ENCODE measurements at places on chromosomes 3 and 15.

DNA sequence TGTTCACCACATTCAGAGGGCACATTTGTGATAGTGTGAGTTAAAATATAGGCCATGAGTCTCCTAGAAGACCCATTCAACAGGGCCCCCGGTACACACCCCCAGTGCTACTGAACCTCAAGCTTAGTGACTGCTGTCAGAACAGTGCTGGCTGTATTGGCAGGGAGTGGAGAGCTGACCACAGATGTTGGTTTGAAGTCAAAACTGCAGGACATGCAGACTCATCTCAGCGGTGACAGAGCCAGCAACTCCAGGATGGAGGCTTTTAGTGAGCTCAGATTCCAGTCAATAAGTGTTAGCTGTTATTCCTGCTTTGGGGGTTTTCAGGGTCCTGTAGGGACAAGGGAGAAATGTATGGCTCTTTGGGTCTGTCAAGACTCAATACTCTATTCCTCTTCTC is 29.1 kb downstream of the PRR20G start:
- no peak for DNase-seq

DNA sequence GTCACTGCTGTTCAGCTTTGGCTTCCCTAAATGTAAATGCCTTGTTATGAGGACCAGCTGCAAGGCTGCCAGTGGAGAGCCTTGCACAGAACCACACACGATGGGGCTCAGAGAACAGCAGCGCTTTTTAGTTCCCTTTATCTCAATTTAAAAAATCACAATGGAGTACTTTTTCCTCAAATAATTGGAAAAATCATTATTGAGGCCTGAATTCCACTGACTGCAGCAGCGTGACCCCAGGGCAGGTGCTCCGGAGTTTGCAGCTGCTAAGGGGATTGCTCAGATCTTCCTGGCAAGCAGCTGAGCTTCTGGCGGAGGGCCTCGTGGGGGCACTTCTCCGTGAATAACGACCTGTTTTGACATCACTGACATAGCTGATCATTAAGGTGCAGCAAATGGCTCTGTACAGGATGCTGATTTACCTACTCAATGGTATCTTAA is 245.6 kb upstream of the TRIM42 start:
- no peak for DNase-seq

- no peak for DNase-seq
Observed at GRCh38 chr15:74460298-74460697, 662 bp downstream of the UBL7 start.

- no peak for DNase-seq
Observed at GRCh38 chr15:90711418-90711824, 5.7 kb upstream of the BLM start.

DNA sequence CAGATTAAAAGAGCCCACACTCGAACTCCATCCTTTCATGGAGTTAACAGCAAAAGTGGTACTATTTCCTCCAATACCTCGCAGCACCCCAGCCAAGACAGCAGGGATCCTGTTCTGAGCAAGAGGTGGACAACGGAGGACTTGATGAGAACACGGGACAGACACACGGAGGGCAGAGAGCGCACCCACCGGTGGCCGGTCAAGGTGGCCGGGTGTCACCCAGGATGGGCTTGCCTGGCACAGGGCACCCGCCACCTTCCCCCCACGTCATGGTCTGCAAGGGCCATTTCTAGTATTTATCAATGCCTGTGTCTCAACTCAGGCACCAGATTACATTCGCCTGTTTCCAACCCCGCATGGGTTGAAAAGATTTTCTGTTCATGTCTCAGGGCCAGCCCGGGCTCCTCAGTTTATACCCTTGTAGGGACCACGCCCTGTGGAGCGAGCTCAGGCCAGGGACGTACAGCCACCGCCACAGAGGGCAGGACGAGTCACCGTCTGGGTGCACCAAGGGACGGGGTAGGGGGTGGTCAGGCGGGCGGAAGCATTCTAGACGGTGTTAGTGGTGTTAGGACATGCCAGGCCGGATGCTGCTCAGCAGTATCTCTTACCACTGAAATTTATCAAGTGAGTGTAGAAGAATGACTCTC is 64.2 kb downstream of the CYFIP1 start:
- no peak for DNase-seq

GRCh38 chr3:191500892-191501291 is 39.9 kb downstream of the PYDC2 start:
- no peak for DNase-seq

DNA sequence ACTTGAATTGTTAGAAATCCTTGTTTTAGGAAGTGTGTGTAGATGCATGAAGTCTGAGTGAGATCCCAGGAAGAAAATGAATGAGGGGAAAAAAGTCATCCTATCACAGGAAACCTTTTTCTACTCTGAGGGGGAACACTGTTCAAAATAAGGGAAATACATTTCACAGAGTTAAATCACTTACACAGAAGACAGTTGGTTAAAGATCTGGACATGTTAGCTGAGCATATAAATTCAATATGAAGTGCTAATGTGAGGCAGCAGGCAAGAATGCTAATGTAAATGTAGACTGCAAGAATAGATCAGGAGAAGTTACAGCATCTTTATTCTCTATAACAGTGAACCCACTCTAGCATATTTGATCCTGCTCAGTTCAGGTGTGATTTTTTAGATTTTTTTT is 2.6 kb downstream of the TBCCD1 start:
- no peak for DNase-seq

GRCh38 chr3:191123946-191124345 is 75.1 kb upstream of the OSTN start:
- DNase-seq: no peak

DNA sequence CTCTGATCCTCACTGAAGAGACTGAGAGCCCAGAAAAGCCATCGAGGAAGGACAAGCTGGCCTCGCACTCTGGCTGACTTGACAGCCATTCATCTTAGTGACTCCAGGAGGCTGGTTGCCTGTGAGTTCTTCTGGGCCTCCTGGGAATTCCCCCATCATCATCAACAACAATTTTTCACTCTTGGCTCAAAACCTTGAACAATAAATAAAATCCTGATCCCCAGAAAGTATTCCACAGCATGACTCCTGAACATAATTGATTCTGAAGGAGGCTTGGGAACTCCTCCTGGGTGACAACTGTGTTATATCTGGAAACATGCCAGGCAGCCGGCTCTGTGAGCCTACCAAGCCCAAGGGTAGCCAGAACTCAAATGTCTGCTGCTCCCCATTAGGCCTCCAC is 188.6 kb downstream of the SHQ1 start:
- no peak for DNase-seq

GRCh38 chr3:150739200-150739863 is 23.6 kb downstream of the SIAH2 start:
- no peak for DNase-seq

DNA sequence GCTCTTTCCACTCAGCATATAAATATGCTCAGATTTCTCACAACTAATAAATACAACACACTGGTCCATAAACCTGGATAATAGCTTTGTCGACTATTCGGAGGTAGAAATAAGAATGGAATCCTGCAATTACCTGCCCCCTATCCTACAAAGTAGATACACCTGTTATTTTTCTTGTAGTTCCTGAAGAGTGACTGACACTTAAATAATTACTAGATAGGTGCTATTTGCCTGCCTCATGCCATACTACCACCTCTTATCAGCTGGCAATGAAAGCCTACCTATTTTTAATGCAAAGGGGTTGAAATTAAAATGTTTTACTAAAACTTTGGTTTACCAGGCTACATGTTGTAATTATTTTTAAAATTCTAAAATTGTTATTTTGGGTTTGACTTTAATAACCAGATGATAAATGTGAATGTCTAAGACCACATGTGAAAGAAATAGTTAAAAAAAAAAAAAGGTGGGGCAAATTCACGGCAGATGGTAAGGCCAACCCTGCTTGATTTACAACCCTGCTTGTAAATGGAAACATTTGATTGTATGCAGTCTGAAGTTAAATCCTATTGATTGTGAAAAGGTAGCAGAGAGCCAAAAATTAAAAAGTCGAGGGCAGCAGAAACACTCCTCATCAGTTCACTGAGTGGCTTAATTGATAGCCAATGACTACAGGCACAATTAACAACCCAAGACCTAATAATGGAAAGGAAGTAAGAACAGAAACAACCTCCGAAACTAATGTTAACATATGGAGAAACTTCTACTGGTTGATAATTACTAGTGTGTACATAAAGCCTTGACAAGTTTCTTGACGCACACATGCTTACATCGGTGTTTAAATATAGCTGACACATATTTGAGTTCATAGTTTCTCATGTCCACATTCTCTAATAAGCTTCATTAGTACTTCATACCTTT is 8.9 kb downstream of the PEAK1 start:
- DNase-seq: no peak

DNA sequence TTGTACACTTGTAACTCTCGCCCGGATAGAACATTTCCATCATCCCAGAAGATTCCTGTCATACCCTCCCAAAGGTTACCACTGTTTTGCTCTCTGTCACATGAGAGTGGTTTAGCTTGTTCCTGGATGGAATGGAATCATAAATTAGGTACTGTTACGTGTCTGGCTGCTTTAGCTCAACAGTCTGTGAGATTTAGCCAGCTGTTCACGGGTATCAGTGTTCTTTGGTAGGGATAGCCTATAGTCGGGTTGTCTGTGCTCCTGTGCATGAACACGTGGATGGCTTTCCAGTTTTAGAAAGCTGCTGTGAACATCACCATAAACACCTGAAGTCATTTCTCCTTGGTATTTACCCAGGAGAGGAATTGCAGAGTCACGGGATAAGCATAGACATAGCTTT is 58.2 kb upstream of the NR2C2 start:
- no peak for DNase-seq

DNA sequence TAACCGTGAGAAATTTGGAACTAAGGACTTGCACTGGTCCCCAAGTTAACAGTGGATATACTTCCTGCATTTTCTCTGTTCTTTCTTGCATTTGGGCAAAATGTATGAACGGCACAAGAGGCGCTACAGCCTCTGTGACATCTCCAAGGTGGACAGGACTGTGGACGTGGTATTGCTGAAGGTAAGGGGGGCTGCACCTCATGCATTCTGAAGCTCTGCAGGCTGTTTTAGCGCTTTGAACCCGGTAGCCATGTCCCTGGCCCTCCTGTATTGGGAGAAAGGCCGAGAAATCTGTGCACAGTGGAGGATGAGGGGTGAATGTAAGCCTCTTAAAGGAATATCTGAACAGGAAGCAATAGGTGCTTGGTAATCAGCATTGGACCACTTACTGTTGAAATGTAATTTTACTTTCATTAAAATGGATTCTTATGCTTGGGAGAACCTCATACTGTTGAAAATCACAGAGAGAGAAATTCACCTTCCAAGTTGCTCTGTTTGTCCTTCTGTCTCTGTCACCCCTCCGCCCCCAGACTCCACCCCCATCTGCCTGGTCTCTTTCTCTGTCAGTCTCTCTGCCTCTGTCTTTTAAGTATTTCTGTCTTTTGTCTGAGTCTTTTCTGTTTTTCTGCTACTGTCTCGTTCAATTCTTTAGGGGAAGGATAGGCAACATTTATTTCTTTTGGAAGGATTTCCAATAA is 174.6 kb downstream of the KLHL25 start:
- no peak for DNase-seq

Data from AML-193 (cell line).